ENCODE measurements at places on chromosomes 1 and 21.

DNA sequence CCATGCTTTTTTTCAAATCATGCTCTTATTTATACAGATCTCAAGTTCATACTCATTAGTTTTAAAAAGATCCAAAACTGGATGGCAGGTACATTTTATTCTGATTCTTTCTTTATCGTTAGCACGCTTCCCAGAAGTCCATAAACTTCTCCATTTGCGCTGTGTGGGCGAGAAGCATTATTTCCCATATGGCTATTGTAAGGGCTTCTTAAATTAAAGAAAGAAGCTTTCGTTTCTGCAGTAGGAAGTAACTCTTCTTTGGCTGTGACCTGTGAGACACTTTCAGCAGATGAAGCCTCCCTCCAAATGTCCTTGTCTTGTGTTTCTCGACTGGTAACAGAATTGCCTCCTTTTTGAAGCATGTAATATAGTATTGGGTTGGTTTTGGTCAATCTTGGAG lies 100.2 kb downstream of the NRIP1 start:
- no peaks in the 10 kb centered on the region for H3K27me3 ChIP-seq
- H3K4me1 ChIP-seq, result no peaks in the 10 kb centered on the region
- H3K36me3 ChIP-seq, result peaks cover 46% of the 10 kb centered on the region
- no peak overlapping the region for H3K27ac ChIP-seq

DNA sequence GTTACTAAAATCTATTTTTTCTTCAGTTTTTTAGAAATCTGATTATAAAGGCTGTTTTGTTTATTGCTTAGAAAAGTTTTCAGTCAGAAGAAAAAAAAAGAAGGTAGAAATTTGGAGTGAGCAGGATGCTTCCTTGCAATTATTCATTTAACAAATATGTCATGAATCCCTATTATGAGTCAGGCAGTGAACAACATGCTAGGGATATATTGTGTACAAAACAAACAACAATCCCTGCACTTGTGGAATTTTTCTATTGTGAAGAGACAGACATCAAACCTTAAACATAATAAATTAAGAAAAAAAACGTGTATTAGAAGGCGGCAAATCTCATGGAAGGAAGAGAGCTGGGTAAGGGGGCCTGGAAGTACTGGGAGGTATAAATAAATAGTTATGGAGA lies 664.1 kb upstream of the CAMK1G start:
- no peak overlapping the region for H3K4me3 ChIP-seq
- H3K27ac ChIP-seq, result no peak overlapping the region
- DNase-seq, result no peak
- H3K36me3 ChIP-seq, result no peaks in the 10 kb centered on the region
- no peaks in the 10 kb centered on the region for H3K4me1 ChIP-seq

- H3K4me1 ChIP-seq, result no peaks in the 10 kb centered on the region
- no peak for DNase-seq
- H3K36me3 ChIP-seq, result no peaks in the 10 kb centered on the region
- H3K27me3 ChIP-seq, result peaks cover 2% of the 10 kb centered on the region
These were observed 156.1 kb downstream of the CTH start for GRCh38 chr1:70567167-70567566.

GRCh38 chr1:235408503-235408960 lies 41.3 kb downstream of the TBCE start:
- H3K27ac ChIP-seq, result no peak overlapping the region
- peaks cover 9% of the 10 kb centered on the region for H3K36me3 ChIP-seq
- no peaks in the 10 kb centered on the region for H3K27me3 ChIP-seq
- DNase-seq, result no peak

- H3K36me3 ChIP-seq, result peaks cover 7% of the 10 kb centered on the region
- no peak for DNase-seq
- H3K27me3 ChIP-seq, result no peaks in the 10 kb centered on the region
- no peak overlapping the region for H3K27ac ChIP-seq
- H3K4me3 ChIP-seq, result no peak overlapping the region
These were observed 20.1 kb downstream of the TFAP2E start for GRCh38 chr1:35592991-35593769.

DNA sequence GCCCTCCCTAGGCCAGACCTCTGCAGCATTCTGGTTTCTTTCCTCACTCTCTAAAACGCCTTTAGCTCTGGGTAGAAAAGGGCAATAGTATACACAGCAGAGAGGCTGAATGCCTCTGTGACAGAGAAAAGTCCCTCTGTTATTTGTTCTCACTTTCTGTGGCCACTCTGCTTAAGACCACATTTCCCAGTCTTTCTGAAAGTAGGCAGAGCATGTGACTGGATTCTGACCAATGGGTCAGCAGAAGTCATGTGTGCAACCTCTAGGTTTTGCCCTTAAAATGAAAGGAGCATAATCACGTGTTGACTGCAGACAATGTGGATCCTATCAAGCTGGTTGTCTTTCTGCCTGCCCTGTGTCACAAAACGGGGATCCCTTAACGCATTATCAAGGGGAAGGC lies 79.7 kb upstream of the MARK1 start:
- H3K4me3 ChIP-seq, result no peak overlapping the region
- no peak overlapping the region for H3K27ac ChIP-seq
- no peak for DNase-seq
- H3K36me3 ChIP-seq, result no peaks in the 10 kb centered on the region
- H3K4me1 ChIP-seq, result no peaks in the 10 kb centered on the region

GRCh38 chr1:174445351-174445750 lies 2.4 kb upstream of the GPR52 start:
- H3K27me3 ChIP-seq, result no peaks in the 10 kb centered on the region
- no peak for DNase-seq
- H3K4me1 ChIP-seq, result peaks cover 5% of the 10 kb centered on the region
- H3K36me3 ChIP-seq, result peaks cover 16% of the 10 kb centered on the region

DNA sequence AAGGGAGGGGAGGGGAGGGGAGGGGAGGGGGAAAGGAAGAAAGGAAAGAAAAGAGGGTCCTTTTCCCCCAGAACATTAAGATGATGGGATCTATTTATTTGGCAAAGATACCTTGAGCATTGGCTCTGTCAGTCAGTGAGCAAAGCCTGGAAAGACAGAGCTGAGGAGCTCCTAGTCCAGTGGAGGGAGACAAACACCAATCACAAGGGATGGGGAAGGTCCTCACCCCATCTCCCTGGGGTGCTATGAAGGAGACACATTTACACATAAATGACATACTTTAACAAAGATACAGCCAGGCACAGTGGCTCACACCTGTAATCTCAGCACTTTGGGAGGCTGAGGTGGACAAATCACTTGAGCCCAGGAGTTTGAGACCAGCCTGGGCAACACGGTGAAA lies 154.9 kb upstream of the TIAM1 start:
- DNase-seq, result no peak
- no peaks in the 10 kb centered on the region for H3K27me3 ChIP-seq
- no peak overlapping the region for H3K4me3 ChIP-seq
- no peak overlapping the region for H3K27ac ChIP-seq
- no peaks in the 10 kb centered on the region for H3K36me3 ChIP-seq

DNA sequence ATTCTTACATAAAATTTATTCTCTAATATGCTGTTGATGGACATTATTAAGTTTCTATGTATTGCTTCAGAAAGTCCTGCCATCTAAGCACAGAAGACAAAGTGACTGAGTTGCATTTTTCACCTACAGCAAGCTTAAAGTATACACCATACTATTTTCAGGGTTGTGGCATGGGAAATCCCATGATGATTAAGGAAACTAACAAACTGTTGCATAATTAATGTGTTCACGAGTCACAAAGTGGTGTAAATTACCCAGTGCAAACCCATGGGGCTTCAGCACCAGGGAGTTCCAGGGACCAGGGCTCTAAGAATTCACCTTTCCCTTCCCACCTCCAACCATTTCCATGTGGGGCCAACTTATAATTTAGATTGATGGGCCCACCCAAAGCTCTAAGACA lies 81.9 kb upstream of the NR5A2 start:
- DNase-seq, result no peak
- no peak overlapping the region for H3K27ac ChIP-seq
- no peak overlapping the region for H3K4me3 ChIP-seq
- H3K36me3 ChIP-seq, result no peaks in the 10 kb centered on the region
- peaks cover 19% of the 10 kb centered on the region for H3K27me3 ChIP-seq

GRCh38 chr21:31660259-31660565 lies 719 bp downstream of the SOD1 start:
- peak overlapping the region; percentile 81 for H3K27ac ChIP-seq
- DNase-seq, result no peak
- H3K4me3 ChIP-seq, result peak overlapping the region; percentile 89
- peaks cover 63% of the 10 kb centered on the region for H3K4me1 ChIP-seq
